Stimulated activated CD4-positive, alpha-beta T cell treated with anti-CD3 and anti-CD28 coated beads, TNF-alpha, amount 100 ng/mL, for 1 hour (primary cell): ENCODE measurements at places on chromosomes 12 and 14.

DNA sequence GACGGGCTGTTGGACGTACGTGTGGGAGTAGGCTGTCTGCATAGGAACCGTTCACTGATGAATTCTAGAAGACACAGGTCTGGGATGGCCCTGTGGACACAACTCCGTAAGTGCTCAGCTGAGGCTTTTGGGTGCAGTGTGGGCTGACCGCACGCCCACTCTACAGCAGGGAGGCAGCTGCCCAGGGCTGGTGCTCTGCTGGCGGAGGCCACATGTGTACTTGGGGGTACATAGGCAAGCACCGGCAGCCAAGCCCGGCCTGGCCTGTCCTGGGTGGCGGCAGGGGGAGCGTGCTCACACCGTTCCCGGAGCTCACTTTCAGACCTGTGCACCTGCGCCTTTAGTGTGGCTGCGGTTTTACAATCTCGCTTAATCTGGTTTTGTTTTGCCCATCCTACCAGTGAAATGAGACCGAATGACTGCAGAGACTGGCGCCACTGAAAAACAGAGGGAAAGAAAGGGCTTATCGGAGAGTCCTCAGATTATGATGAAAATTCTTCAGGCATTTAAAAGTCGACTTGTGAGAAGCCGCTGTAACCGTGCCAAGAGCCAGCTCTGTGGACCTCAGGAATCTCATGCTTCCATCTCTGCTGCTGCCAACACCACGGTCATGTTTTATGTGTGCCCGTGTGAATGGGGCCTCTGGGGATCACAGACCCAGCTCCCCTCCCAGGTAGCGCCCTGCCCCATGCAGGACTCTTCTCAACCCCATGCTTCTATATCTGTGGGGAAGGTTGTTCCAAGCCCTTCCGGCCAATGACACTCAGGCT is 45.8 kb downstream of the SSH1 start:
- DNase-seq: no peak

DNA sequence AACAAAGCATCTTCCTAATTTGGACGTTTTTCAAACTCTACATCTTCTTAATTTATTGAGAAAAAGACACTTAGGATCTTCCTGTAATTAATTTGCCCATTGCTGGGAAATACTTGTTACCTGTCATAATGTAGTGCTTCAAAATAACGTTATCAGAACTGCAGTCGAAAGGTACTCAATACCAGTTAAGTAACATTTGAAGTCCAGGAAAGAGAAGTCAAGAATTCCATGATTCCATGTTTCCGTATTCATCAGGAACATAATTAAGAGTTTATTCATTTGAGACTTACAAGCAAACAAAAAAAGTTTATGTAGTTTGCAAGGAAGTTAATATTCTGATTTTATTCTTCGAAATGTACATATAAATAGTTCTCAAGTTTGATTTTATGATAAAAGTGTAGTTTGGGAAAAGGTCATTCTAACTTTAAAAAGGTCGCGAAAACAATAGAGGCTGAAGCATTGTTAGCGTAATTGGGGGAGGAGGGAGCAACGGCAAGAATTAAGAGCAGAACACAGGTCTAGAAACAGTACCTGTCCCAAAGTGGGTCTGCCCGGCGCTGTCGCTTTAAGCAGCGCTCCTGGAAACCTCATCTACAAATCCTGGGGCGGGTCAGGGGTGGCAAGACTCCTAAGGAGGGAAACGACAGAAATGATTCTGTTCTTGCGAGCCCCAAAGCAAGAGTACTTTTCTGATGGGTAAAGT is 1.2 kb upstream of the KCNMB4 start:
- DNase-seq: no peak

GRCh38 chr12:132085291-132085635 is 58.9 kb downstream of the DDX51 start:
- no peak for DNase-seq

DNA sequence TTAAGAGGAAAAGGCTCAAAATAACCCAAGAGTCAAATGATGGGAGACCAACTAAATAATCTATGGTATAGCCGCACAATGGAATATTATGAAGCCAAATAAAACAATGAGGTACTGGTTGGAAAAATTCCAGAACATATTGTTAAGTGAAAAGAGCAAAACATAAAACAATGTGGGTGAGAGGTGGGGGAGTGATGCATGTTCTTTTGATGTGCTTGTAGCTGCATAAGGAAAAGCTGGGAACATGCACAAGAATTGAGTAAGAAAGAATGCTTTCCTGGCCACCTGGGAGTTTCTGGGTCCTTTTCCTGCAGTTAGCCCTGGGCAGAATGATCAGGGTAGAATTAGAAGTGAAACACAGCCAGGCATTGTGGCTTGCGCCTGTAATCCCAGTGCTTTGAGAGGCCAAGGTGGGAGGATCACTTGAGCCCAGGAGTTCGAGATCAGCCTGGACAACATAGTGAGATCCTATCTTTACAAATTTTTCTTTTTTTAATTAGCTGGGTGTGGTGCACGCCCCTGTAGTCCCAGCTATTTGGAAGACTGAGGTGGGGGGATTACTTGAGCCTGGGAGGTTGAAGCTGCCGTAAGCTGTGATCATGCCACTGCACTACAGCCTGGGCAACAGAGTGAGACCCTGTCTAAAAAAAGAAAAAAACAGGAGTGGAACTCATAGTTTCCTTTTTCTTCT is 7.9 kb downstream of the ABCB9 start:
- DNase-seq: no peak

DNA sequence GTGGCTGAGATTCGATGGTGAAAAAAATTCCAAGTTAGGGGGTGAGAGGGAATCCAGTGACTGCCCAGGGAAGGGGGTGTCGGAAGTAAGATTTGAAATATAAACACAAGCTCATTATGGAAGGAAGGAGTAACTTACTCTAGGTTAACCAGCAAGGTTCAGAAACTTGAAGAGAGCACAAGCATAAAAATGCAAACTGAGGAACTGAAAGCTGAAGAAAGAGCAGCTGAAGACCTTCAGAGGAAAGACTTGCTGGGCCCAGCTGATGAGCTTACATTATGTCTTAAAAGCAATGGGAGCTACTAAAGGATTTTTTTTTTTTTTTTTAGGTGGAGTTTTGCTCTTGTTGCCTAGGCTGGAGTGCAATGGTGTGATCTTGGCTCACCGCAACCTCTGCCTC is 189.7 kb upstream of the GRIN2B start:
- DNase-seq: no peak

- no peak for DNase-seq
Observed at GRCh38 chr12:109308534-109309380, at the start of gene FOXN4. Gene FOXN4, minus strand, starts transcription at chr12:109309284. Its CDS starts 963 bp downstream, at chr12:109308321.

- no peak for DNase-seq
Observed at GRCh38 chr12:116247377-116247776, 30.1 kb downstream of the MED13L start.

DNA sequence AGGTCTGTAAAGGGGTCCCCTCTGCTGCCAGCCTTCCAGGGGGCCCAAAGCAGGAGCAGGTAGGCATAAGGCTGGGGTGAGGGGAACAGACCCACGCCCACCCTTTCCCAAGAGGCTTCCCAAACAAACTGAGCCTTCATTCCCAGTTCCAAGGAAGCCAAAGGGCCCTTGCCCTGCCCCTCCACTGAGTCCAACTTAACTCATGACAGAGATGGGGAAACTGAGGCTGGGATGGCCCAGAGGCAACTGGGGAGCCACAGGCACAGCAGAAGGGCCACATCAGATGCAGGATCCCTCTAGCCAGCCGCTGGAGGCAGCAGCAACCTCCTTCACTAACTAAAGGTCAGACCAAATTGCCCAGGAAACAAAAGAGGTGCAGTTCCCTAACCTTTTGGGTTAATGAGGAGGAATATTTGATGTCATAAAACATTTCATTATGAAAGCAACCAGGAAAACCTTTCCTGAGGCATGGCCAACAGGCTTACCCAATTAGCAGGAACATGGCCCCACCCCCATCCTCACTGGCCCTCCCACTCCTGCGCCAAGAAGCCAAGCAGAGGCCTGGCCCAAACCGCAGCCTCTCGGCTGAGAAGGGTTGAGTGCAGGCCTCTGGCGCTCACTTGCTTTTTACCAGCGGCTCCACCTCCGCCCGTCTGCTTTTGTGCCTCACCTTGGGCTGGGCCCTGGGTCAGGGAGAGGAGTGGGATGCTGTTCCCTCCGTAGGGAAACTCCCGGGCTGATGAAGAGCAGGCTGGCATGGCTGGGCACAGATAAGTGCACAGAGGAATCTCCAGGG is 293.5 kb upstream of the RTL1 start:
- DNase-seq: no peak

GRCh38 chr14:21106498-21107282 is 5.8 kb downstream of the TMEM253 start:
- peak; percentile 49 for DNase-seq

DNA sequence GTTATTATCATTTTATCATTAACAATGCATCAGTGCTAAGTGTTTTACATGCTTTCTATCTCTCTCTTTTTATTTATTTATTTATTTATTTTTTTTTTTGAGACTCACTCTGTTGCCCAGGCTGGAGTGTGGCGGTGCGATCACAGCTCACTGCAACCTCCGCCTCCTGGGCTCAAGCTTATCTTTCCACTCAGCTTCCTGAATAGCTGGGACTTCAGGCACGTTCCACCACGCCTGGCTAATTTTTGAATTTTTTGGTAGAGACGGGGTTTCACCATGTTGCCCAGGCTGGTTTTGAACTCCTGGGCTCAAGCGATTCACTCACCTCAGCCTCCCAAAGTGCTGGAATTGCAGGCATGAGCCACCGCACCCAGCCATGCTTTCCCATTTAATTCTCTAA is 3.9 kb upstream of the BTG1 start:
- DNase-seq: no peak

DNA sequence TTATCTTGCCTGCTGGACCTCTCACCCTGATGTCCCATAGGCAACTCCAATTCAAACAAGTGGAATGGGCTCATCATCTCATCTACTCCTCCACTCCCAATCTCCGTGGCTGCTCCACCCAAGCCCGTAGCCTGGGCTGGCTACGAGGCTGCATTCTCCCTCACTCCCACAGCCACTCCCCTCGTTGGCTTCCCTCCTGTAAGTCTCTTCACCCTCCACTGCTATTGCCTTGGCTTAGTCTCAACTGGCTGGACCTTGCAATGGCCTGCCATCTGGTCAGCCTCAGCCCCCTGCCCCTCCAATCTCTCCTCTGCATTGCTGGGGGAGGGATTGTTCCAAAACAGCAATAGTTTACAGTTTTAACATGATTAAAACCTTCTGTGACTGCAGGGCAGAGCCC is 44.4 kb upstream of the PELI2 start:
- DNase-seq: no peak

DNA sequence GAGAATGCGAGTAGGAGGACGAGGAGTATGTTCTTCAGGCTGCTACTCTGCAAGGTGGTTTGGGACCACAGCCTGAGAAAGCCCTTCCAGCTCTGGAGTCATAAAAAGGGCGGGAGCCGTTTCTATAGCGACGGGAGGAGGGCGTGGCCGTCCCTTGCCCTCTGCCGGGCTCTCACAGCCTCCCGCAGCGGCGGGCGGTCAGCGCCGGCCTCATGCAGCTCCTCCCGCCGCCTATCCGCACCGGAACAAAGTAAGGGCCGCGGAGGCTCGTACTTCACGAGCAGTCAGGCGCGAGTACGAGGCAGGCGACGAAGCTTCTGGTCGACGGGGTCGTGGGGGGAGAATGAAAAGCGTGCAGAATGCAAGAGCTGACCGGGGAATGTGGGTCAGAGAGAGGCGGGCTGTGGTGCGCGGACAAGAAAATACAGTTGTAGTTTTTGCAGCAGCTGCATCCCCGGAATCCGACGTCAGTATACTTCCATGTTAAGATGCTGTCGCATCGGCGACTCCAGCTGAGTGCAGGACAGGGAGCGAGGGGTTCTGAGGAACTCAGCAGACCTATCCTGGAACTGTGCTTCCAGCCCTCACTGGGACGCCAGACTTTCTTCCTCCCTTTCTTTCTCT is at the start of gene DYRK4:
Gene DYRK4 (plus strand): TSS at position 175 of the 624 bp plus-strand sequence. CDS start 38 bp downstream, at position 213.
- DNase-seq: no peak

DNA sequence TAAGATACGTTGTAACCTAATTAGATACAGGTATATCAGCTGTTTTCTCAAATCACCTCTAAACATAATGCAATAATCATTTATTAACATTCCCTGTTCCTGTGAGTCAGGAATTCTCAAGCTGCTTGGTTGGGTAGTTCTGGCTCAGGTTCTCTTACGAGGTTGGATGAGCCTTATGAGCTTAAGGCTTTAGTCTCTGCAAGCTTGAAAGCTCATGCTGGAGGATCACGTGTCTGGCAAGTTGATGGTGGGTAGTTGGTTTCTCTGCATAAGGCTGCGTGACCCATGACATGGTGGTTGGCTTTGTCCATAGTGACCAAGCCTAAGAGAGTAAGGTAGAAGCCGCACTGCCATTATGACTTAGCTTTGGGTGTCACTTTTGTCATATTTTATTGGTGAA is 62.0 kb downstream of the PLEKHA5 start:
- no peak for DNase-seq

DNA sequence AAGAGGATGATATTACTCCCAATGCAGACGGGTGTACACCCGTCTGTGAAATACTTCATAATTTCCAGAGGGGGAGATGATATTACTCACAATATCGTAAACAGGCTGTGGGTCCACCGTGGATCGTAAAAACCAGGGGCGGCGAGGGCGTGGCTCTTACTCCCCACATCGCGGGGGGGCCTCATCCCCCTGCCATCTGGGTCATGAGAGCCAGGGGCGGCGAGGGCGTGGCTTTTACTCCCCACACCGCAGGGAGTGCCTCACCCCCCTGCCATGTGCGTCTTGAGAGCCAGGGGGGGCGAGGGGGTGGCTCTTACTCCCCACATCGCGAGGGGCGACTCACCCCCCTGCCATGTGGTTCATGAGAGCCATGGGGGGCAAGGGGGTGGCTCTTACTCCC is 86.2 kb upstream of the GNG2 start:
- DNase-seq: no peak

DNA sequence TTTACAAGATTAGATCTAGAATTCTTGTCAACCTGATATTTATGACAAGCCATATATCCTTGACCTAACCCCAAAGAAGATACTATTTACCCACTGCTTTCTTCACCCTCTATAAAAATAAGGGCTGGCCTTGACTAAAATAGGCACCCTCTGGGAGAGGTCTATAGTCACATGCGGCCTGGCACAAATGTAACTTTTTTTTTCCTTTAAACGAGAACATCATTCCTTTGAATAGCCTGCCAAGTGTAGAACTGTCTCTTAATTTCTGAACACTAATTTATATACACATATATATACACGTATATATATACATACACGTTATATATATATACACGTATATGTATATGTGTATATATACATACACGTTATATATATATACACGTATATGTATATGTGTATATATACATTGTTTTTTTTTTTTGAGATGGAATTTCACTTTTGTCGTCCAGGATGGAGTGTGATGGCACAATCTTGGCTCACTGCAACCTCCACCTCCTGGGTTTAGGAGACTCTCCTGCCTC is 18.6 kb downstream of the PPTC7 start:
- DNase-seq: no peak

- DNase-seq: no peak
Observed at GRCh38 chr12:12331244-12331771, 18.7 kb downstream of the MANSC1 start.

- peak; percentile 38 for DNase-seq
Observed at GRCh38 chr12:69879007-69879960, 54.3 kb downstream of the MYRFL start.

- no peak for DNase-seq
Observed at GRCh38 chr12:93047118-93047517, 118.0 kb upstream of the EEA1 start.
